ENCODE measurements at places on chromosomes 11 and 22.

GRCh38 chr11:80163011-80163410 lies 722.2 kb upstream of the TENM4 start:
- no peak for DNase-seq

DNA sequence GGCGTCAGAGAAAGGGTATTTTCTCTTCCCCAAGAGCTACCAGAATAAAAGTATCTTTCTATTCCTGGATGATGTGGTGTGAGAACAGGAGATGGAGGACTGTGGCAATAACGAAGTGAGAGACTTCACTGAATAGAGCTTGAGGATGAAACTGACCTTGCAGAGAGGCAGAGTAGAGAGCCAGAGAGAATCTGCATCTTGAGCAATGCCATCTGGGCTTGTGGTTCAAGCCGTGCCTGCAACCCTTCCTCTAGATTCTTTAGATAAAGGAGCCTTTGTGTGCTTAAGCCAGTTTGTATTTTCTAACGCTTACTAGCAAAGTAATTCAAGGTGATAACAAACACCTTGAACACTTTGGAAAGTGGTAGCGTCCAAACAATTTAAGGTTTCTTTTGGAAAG lies 2.2 kb downstream of the ME3 start:
- peak; percentile 33 for DNase-seq

- DNase-seq: no peak
Measured at GRCh38 chr11:76279038-76279437, 72.7 kb upstream of the WNT11 start.

DNA sequence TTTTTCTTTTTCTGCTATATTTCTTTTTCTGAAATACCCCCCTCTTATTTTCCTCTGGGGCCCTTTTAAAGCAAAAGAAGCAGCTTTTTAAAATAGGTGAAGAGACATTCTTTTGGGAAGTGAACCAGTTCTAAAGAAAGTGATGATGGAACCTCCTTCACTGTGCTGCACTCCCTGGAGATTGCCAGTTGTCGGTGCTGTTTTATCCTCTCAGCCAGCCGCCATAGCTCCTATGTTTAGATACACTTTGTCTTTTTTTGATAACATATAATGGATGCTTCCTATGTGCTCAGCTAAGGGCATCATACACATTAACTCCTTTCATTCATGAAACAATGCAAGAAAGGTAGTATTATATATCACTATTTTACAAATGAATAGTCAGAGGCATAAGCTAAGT lies 14.0 kb downstream of the CFAP300 start:
- DNase-seq: no peak

DNA sequence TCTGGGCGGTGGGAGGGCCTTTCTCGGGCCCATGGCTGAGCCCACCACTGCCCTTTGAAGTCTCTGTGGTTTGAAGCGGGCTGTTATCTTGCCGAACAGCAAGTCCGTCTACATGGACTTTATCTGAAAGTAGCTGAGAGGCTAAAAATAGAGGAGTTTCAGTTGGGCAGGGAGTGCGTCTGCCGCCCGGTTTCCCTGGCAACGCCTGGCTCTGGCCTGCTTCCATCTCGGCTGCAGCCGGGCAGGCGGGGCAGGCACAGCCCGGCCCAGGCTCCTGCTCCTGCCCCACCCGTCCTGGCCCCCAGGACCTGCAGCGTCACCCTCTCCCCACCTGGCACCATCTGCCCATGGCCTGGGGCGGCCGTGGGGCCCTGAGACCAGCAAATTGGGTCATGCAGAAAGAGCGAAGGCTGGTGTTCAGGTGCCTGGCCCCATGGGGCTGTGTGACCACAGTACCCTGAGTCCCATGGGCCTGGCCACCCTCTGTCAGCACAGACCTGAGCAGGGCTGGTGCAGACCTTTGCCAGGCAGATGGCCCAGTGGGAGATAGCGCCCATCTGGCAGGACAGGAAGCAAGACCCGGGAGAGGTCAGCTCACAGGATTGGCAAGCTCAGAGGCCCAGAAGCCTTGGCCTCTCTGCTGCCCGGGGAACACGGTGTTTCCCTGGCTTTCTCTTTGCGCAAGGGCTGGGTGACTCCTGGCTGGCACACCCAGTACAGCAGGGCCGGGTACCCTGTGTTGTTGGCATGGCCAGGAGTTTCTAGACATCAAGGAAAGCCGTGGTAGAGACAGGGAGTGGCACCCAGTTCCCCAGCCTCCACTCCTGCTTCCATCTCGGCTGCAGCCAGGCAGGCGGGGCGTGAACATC lies 79.1 kb upstream of the KCNQ1OT1 start:
- no peak for DNase-seq

GRCh38 chr11:101030692-101031091 lies 98.9 kb downstream of the PGR start:
- DNase-seq: no peak

GRCh38 chr22:29435236-29436136 lies 2.9 kb upstream of the RFPL1 start:
- DNase-seq: no peak

DNA sequence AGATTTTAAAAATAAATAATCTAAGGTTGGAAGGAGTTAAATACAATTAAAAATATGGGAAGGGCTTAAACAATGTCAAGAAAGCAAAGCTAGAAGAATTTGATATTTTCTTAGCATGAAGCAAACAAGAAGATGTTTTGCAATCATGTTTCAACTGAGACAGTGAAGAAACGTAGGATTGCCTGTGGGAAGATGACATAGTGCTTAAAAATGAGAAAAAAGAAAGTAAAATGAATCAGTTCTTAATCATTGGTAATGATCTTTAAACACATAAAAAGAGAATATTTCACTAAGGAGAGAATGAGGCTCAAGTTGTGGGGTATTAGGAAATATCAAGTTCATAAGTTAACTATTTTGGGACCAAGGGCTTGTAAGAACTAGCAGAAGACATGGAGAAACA lies 855.0 kb downstream of the METTL15 start:
- DNase-seq: peak; percentile 58

DNA sequence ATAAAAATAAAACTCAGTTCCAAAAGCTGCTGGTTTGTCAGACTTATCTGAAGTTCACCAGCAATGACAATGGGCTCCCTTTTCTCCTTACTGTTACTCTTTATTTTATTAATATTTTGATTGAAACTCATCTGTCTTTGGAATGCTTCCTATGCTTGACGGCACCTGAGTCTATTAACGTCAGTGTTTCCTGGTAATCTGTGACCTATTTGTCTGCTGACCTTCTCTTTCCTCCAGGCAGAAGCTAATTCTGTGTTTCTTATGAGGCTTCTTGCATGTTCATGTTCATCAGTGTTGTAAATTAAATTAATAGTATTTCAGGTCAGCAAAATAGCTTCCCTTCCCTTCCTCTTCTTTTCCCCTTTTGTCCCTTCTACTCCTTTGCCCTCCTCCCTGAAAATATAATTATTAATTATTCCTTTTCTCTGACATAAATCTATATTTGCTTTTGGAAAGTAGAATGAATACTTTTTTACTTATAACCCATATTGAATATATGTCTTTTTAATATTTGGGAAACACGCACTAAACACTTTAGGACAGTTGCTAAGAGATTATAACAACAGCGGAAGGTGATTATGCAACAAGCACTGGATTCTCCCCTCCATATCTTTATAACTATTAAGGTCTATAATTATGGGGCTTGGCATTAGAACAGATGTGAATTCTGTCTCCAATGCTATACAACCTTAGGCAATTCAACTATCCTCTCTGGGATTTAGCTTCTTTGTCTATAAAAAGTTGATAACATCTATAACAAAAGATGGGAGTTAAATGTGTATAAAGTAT lies 32.1 kb upstream of the PCF11 start:
- no peak for DNase-seq

GRCh38 chr11:126700768-126701519 lies 299.6 kb downstream of the KIRREL3 start:
- no peak for DNase-seq

DNA sequence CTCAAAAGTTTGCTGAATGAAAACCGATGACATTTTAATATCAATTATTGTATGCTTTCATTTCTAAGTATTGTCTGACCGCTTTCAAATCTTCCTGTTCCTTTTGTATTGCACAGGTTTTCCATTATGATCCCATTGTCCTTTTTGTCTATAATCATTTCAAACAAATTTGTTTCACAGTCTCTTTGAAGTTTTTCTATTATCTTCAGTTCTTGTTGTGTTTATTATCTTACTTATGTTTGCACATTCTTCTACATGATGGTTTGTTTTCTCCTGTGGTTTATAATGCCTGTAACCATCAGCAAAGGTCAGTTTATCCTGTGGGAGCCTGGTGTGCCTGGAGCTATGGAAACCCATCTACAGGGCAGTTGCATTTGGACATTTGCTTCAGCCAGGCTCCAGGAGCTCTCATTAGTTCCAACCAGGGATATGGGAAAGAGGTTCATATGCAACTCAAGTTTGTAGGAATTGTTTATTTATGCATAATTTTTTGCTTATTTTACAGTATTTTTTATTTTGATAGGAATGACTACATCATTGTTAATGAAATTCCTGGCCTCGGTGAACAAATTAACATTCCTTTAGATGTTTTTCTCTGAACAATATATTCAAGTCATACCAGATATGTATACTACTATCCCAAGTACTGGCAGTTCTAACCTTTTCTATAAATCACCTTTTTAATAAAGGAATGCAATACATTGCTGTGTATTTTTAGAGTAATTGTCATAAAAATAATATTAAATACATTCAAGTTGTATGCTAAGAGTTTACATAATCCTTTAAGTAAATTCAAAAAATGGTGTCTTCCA lies 179.2 kb downstream of the SBF2 start:
- no peak for DNase-seq

- no peak for DNase-seq
Measured at GRCh38 chr11:76369406-76369805, 11.5 kb downstream of the THAP12 start.

DNA sequence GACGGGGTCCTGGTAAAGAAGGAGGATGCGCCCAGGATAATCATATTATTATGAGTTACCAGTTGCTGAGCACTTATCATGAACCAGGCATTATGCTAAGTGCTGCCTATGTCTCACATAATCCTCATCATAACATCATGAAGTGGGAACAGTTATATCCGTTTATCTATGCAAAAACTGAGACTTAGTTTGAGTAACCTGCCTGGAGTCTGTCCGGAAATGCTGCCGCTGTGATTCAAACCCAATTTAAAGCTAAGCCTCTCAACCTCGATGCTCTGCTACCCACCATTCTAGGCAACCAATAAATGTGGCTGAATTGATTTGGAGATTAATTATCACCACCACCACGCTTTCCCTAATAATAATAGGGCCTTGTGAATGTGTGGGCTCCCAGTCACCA lies 111.5 kb upstream of the CLMP start:
- no peak for DNase-seq

DNA sequence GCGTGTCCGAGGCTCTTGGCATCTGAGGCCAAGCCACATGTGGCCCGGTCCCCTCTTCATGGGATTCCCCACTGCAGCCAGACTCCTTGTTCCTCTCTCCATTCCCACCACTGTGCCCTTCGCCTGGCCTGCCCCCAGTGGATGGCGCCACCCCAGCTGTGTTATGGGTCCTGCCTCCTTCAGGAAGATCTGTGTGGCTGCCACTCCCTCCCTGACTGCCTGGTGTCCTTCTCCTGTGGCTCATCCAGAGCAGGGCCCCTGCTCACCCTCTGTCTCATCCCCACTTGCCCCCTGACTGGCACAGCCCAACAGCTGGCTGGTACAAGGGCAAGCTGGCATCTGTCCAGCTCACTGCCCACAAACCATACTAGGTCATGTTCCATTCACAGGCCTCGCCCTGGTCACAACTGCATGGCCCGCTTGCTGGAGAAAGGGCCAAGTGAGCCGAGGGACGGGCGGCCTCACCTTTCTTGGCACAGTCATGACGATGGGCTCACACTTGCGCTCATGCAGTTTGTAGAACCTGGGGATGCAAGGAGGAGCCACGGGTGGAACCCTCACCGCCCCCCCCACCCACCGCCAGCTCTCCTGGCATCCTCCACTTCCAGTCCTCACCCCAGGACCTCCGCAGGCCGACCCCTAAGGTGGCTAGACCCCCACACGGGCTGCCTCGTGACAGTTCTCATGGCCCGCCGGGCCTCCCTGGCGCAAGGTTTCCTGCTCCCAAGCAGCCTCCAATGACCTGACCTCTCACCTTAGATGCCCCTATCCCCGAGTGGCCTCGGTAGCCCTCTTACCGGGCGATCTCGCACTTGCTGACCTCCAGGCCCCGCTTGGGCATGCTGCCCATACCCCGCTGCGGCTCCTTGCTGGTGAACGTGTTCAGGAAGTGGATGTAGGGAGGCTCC lies 2.1 kb upstream of the PTPRCAP start:
- no peak for DNase-seq

- no peak for DNase-seq
Measured at GRCh38 chr22:27541836-27542235, 259.7 kb downstream of the MN1 start.
